Aorta (tissue), 5 donors: ENCODE measurements at places on chromosomes 13 and 19. TPM values are rescaled to one million over a fixed set of nuclear protein-coding genes. Genes with fewer than 3 reads are reported as not detected.
A peak's percentile ranks its signal among the peaks of the same experiment; 100 is the strongest.

GRCh38 chr13:100815476-100816046 lies 141.0 kb upstream of the TMTC4 start:
- H3K36me3 ChIP-seq: no peaks in the 10 kb centered on the region
- no peaks in the 10 kb centered on the region for H3K4me1 ChIP-seq

DNA sequence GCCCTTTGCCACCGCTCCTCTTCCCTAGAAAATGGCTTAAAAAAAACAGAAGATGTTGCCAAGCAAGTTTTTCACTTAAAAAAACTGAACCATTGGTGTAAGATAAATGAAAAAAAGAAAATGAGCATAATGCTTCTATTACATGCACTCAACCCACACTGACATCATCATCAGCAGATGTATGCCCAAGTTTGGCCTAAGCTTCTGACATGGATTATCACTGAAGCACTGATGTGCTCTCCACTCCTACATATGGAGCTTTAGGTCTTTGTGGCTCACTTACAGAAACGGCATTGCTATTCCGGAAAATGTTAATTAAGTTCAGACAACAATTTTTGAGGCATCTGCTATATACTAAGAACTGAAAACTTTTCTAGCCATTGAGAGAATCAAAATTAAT lies 8.0 kb downstream of the RXFP2 start:
- H3K27ac ChIP-seq: no peak overlapping the region
- no peak overlapping the region for H3K4me3 ChIP-seq
- no peaks in the 10 kb centered on the region for H3K4me1 ChIP-seq
- no peak for DNase-seq
- no peaks in the 10 kb centered on the region for H3K36me3 ChIP-seq

- DNase-seq: no peak
- no peaks in the 10 kb centered on the region for H3K27me3 ChIP-seq
- no peak overlapping the region for H3K4me3 ChIP-seq
- H3K36me3 ChIP-seq: no peaks in the 10 kb centered on the region
Measured at GRCh38 chr13:51577690-51578089, 6.6 kb upstream of the WDFY2 start.

GRCh38 chr19:940591-941291 lies 14.9 kb downstream of the ARID3A start:
- no peaks in the 10 kb centered on the region for H3K27me3 ChIP-seq
- H3K4me1 ChIP-seq: no peaks in the 10 kb centered on the region
- H3K36me3 ChIP-seq: no peaks in the 10 kb centered on the region
- DNase-seq: peak; percentile 92
- H3K27ac ChIP-seq: peak overlapping the region; percentile 49

Gene ZNF616
- total RNA-seq: 11.0 TPM

Gene SPIB
- total RNA-seq: 0.62 TPM

GRCh38 chr19:47693903-47694302 lies 19.3 kb upstream of the EHD2 start:
- DNase-seq: no peak
- H3K27me3 ChIP-seq: no peaks in the 10 kb centered on the region
- H3K27ac ChIP-seq: no peak overlapping the region
- H3K4me1 ChIP-seq: no peaks in the 10 kb centered on the region
- H3K4me3 ChIP-seq: no peak overlapping the region

DNA sequence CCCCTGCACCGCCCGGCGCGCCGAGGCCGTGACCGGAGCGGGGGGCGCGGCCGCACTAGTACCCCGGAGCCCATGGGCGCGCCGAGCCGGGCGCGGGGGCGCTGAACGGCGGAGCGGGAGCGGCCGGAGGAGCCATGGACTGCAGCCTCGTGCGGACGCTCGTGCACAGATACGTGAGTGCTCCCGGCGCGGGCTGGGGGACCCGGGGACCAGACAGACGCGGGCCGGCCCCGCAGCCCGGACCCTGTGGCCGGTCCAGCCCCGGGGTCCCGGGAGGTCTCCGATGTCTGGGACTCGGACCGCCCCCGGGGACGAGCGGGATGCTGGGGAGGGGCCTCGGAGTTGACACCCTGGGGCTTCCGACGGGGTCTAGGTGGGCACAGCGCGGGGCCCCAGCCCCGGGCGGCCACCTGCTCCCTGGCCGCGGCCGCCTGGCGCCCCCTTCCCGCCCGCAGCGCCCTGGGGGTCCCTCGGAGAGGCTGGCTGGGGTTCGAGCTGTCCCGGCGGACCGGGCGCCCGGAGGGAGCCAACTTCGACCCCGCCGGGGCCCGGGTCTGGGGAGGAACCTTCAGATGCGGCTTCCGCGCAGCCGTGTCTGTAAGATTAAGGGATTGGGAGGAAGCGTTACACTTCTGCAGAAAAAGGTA lies 568 bp downstream of the ATP11A start:
- H3K27me3 ChIP-seq: no peaks in the 10 kb centered on the region
- no peak overlapping the region for H3K27ac ChIP-seq
- peak overlapping the region; percentile 66 for H3K4me3 ChIP-seq

DNA sequence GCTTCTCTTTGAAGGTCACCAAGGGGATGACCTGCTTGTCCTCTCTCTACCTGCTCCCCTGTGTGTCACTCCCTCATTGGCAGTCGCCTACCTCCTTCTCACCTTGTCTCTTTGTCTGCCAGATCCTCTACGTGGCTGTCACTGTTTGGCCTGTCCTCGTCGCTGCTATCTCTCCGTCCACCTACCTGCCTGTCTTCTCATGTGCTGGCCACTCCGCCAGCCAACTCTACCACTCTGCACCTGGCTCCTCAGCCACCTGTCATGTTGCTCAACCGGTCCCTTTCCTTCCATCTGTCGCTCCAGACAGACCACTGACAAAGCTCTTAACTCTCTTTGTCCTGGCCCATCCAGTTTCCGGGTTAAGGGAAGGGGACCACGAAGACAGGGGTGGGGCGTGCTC lies at the start of gene KLK12:
Gene KLK12, minus strand, starts transcription at position 299 of the 400 bp plus-strand sequence. CDS start 381 bp downstream, outside the sequence.
- no peaks in the 10 kb centered on the region for H3K27me3 ChIP-seq
- H3K4me3 ChIP-seq: no peak within 1 kb of the TSS
- peak; percentile 37 for DNase-seq
- no peaks in the 10 kb centered on the region for H3K36me3 ChIP-seq
- H3K4me1 ChIP-seq: no peaks in the 10 kb centered on the region

DNA sequence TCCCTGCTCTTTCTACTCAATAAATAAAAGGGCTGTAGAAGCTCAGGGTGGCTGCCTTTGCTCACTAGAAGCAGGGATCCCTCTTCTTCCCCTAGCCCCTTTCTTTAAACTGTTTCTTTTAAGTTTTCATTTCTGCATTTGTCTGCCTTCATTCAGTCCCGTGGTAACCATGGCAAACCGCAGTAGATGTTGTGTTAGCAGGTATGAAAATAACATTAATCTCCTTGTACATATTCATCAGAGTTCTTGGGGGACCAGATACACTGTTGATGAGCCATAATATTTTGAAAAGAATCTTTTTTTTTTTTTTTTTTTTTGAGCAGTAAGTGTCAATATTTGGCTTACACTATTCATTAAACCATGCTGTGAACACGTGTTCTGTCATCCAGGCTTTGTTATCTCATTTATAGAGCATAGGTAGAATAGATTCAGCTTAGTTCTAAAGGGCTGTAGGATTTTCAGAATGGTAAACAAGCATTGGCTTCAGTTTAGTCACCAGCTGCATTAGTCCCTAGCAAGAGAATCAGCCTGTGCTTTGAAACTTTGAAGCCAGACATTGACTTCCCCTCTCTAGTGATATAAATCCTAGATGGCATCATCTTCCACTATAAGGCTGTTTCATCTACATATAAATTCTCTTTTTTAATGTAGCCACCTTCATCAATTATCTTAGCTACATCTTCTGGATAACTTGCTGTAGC lies 59.4 kb upstream of the SPRY2 start:
- H3K27ac ChIP-seq: no peak overlapping the region
- no peak overlapping the region for H3K4me3 ChIP-seq
- no peaks in the 10 kb centered on the region for H3K27me3 ChIP-seq
- H3K4me1 ChIP-seq: no peaks in the 10 kb centered on the region

Gene TRPC4
- total RNA-seq: 1.3 TPM

Gene DAPK3
- 118 TPM for total RNA-seq

- H3K27me3 ChIP-seq: no peaks in the 10 kb centered on the region
- no peaks in the 10 kb centered on the region for H3K4me1 ChIP-seq
- H3K27ac ChIP-seq: no peak overlapping the region
- H3K36me3 ChIP-seq: peaks cover 2% of the 10 kb centered on the region
- no peak overlapping the region for H3K4me3 ChIP-seq
- DNase-seq: no peak
Measured at GRCh38 chr13:32040689-32041088, 9.1 kb downstream of the FRY start.

DNA sequence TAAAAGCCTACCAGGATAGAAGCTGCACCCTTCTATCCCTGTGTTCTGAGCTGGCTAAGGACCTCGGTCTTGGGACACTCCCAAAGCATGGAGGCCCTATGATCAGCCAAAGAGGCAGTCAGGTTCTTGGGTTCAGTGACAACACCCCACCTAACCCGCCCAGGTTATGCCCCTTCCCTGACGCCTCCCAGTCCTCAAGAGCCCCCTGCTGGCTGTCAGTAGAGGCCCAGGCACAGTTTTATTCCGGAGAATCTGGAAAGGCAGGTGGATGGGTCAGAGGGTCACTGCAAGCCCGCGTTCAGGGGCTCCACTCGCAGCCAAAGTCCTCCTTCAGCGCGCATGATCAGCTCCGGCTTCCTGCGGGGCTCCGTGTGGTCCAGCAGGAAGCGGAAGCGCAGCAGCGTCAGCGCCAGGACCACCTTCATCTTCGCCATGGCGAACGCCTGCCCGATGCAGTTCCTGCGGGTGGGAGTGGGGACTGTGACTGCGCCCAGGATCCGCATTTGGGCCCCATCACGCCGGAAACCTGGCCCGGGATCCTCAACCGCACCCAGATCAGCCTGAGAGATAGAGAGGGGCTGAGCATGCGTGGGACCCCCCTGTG lies 22.3 kb downstream of the OR10H3 start:
- H3K36me3 ChIP-seq: no peaks in the 10 kb centered on the region
- no peak for DNase-seq
- H3K4me1 ChIP-seq: no peaks in the 10 kb centered on the region
- no peak overlapping the region for H3K27ac ChIP-seq

DNA sequence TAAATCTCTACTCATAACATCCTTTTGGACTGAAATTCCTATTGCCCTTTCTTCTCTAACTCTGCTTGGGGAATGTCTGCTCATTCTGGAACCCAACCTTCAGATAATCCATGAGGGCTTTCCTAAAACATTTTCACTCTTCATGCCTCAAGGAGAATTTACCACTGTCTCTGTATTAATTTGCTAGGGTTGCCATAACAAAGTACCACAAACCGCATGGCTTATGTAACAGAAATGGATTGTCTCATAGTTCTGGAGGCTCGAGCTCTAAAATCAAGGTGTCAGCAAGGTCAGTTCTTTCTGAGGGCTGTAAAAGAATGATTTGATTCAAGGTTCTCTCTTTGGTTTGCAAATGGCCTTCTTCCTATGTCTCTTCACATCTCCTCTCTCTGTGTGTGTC lies 209.7 kb downstream of the LACC1 start:
- H3K36me3 ChIP-seq: no peaks in the 10 kb centered on the region
- no peak for DNase-seq
- H3K27ac ChIP-seq: no peak overlapping the region
- H3K4me3 ChIP-seq: no peak overlapping the region

- no peaks in the 10 kb centered on the region for H3K27me3 ChIP-seq
- H3K4me3 ChIP-seq: no peak overlapping the region
- H3K4me1 ChIP-seq: no peaks in the 10 kb centered on the region
- no peak for DNase-seq
- no peak overlapping the region for H3K27ac ChIP-seq
- H3K36me3 ChIP-seq: no peaks in the 10 kb centered on the region
Measured at GRCh38 chr13:45696610-45697226, 5.4 kb upstream of the CBY2 start.

DNA sequence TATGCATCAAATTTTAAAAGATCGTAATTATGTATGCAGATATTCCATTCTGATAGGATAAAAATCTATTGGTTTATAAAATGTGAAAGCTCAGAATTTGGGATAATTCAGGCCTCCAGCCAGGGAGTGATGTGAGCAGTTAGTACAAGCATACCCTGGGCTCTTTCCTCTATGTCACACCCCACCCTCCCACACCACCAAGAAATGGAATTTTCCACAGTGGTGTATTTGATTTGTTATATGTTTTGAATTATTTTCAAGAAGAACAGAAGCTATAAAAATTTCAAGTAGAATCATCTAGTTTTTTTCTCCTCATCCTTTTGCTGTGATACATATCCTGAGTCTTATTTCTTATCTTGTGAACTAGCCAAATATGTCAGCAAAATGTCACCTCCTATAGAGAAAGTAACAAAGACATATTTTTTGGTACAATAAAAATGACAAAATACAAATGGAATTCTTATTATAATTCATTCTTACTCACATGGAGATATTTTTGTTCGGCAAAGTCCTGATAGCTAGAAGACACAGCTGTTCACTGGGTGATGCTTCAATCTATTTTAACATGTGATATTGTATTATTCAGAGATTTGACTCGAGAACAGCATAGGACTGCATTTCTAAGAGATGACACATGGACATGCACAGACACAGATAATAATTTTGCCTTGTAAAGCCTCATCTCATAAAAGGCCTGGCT lies 61.2 kb upstream of the FRY start:
- no peak for DNase-seq
- H3K4me3 ChIP-seq: no peak overlapping the region
- no peaks in the 10 kb centered on the region for H3K36me3 ChIP-seq
- no peaks in the 10 kb centered on the region for H3K27me3 ChIP-seq

GRCh38 chr13:99282264-99283231 lies 24.4 kb upstream of the GPR18 start:
- H3K4me3 ChIP-seq: no peak overlapping the region
- DNase-seq: no peak
- H3K27me3 ChIP-seq: no peaks in the 10 kb centered on the region
- H3K27ac ChIP-seq: no peak overlapping the region
- H3K36me3 ChIP-seq: no peaks in the 10 kb centered on the region

- H3K4me3 ChIP-seq: no peak overlapping the region
- H3K36me3 ChIP-seq: no peaks in the 10 kb centered on the region
- H3K27me3 ChIP-seq: no peaks in the 10 kb centered on the region
Measured at GRCh38 chr19:30391052-30391451, 18.9 kb downstream of the ZNF536 start.

DNA sequence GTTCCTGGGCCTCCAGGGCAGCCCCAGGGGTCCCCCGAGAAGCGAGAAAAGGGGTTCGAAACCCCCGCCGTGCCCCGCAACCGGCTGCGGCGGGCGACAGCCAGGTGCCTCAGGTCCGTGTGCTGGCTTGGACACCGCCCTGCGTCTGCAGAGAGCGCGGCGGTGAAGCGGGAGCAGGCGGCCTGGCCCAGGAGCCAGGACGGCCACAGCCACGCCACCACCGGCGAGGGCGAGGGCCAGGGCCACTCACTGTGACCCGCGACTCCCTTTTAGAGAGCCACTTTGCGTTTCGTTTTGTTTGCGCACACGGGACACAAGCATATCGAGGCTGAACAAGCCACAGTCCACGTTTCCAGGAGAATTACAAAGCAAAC lies 110.4 kb downstream of the CRYL1 start:
- no peaks in the 10 kb centered on the region for H3K27me3 ChIP-seq
- no peak for DNase-seq
- no peaks in the 10 kb centered on the region for H3K36me3 ChIP-seq
- no peak overlapping the region for H3K4me3 ChIP-seq
- H3K27ac ChIP-seq: no peak overlapping the region

Gene KCNK6
- total RNA-seq: 18.7 TPM

- H3K36me3 ChIP-seq: no peaks in the 10 kb centered on the region
- H3K4me3 ChIP-seq: no peak overlapping the region
- no peak overlapping the region for H3K27ac ChIP-seq
- no peak for DNase-seq
- H3K4me1 ChIP-seq: no peaks in the 10 kb centered on the region
Measured at GRCh38 chr19:57850553-57851017, 926 bp downstream of the ZNF587 start.

- H3K4me1 ChIP-seq: no peaks in the 10 kb centered on the region
- no peak overlapping the region for H3K4me3 ChIP-seq
- no peaks in the 10 kb centered on the region for H3K36me3 ChIP-seq
- DNase-seq: no peak
- no peak overlapping the region for H3K27ac ChIP-seq
Measured at GRCh38 chr13:114161028-114161556, 18.0 kb upstream of the CFAP97D2 start.
